Stimulated activated CD4-positive, alpha-beta T cell treated with anti-CD3 and anti-CD28 coated beads, Interleukin-12 subunit alpha, Interleukin-12 subunit beta, amount 100 ng/mL, for 24 hours (primary cell): ENCODE measurements at places on chromosomes 3 and 15.

DNA sequence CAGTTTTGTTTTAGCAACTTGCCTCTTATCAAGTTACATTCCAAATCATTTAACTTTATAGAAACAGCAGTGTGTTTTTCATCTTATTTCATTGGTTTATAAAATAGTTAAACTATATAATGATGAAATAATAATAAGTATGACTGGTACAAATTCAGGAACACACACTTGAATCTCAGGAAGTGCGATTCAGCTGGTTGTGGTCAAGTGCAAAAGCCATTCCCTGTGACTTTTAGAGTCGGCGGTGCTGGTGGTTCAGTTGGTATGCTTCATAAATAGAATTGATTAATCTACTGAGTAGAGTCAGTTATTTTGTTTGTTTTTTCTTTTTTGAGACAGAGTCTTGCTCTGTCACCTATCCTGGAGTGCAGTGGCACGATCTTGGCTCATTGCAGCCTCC is 22.7 kb downstream of the SACM1L start:
- DNase-seq = no peak

DNA sequence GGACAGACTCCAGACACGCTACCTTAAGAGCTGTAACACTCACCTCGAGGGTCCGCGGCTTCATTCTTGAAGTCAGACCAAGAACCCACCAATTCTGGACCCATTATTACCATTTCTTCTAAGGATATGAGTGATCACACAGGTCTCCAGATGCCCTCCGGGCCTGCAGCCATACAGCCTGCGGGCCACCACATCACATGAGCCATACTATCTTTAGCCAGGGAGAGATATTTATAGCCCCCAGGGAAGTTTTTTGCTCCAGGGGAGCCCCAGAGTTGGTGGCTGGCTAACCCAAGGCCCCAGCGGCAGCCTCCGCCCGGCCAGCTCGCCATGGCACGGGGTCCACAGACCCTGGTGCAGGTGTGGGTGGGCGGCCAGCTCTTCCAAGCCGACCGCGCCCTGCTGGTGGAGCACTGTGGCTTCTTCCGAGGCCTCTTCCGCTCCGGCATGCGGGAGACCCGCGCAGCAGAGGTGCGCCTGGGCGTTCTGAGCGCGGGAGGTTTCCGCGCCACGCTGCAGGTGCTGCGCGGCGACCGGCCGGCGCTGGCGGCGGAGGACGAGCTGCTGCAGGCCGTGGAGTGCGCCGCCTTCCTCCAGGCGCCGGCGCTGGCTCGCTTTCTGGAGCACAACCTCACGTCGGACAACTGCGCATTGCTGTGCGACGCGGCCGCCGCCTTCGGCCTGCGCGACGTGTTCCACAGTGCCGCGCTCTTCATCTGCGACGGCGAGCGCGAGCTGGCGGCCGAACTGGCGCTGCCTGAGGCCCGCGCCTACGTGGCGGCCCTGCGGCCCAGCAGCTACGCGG is at the start of gene KBTBD13:
KBTBD13 (plus strand) TSS at position 261 of the 805 bp plus-strand sequence; CDS start at position 331, 70 bp downstream.
- DNase-seq = no peak

GRCh38 chr3:123258811-123259420 is 57.2 kb downstream of the SEC22A start:
- no peak for DNase-seq

GRCh38 chr15:58019503-58020376 is 45.8 kb downstream of the ALDH1A2 start:
- DNase-seq = no peak

- no peak for DNase-seq
These were observed 92.7 kb upstream of the BLM start for GRCh38 chr15:90624278-90624981.

DNA sequence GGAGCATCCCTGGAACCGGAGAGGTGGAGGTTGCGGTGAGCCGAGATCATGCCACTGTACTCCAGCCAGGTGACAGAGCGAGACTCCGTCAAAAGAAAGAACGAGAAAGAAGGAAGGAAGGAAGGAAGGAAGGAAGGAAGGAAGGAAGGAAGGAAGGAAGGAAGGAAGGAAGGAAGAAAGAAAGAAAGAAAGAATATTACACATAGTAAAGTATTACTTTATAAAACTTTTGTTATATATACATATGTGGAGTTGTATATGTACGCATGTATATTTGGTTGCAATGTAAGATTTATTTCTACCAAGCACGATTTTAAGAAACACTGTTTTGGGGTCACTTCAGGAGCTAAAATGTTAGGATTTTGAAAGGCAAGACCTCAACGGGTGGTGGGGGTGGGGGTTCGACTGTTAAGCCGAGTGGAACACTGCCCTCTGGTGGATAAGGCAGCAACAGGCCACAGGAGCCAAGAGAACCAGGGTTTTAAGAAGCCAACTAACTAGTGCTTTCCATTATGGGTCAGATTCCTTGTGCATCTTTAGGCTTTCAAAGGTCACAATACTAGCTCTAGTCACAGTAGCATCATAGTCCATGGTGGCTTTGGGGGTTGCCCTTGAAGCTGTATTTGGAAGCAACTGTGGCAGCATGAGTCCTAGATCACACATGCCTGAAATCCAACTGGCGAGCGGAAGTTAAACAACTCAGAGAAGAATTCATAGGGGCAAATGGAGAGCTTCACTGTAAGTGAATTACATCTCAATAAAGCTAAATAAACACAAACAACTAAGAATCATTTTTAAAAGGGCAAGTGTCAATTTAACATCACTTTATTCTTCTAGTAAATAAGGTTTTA is 22.5 kb downstream of the GLB1 start:
- peak; percentile 57 for DNase-seq

DNA sequence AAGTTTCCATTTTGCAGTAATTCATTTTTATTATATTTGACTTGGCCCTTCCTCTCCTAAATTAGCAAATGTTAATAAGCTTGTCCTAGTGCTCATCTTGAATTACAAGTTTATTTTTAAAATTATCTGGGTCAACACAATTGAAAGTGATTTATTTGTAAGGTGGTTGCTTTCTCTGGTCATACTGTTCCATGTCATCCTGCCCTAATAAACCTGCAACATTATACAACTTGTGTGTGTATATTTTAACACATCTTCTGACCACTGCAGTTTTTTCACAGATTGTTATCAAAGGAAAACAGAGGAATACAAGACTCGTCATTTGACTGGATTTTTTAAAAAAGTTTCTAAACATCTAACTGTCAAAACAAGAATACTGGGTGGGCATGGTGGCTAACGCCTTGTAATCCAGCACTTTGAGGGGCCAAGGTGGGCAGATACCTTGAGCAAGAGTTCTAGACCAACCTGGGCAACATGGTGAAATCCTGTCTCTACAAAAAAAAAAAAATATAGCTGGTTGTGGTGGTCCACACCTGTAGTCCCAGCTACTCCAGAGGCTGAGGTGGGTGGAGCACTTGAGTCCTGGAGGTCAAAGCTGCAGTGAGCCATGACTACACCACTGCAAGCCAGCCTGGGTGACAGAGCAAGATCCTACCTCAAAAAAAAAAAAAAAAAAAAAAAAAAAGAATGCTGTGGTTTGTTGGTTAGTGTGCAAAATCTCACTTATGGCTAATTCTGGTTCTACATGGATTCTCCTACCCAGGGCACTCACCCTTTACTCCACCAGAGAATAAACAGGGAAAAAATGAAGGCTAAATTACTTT is 5.0 kb upstream of the LRRFIP2 start:
- no peak for DNase-seq

- no peak for DNase-seq
These were observed 42.9 kb downstream of the FGD5 start for GRCh38 chr3:14861446-14862302.

- DNase-seq = no peak
These were observed 259.2 kb downstream of the CPNE4 start for GRCh38 chr3:131775650-131776049.

GRCh38 chr3:196712514-196713413 is 587 bp downstream of the PIGX start:
- DNase-seq = peak; percentile 55

DNA sequence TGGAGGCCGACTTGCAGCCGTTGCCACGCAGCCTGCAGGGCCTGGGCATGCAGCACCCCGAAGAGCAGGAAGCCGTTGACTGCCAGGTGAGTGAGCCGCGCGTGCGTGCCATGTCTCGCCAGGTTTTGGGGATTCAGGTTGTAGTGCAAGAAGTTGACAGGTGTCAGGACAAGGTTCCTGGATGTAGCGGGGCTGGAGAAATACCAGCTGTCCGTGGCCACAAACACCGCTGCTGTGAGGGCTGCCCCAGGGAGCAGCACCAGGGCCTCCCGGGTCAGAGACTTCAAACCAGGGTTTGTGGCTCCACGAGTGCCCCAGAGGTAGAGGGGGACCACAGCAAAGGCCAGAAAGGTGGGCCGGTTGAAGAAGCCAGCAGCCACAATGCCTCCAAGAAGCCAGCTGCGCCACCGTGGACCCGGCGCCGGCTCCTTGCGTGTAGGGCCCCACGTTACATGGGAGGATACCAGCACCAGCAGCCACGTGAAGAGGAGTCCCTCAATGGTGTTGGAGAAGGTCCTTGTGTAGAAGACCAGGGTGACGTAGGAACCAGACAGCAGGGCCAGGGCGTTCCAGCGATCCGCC is 5.6 kb upstream of the NCBP2 start:
- DNase-seq = no peak

DNA sequence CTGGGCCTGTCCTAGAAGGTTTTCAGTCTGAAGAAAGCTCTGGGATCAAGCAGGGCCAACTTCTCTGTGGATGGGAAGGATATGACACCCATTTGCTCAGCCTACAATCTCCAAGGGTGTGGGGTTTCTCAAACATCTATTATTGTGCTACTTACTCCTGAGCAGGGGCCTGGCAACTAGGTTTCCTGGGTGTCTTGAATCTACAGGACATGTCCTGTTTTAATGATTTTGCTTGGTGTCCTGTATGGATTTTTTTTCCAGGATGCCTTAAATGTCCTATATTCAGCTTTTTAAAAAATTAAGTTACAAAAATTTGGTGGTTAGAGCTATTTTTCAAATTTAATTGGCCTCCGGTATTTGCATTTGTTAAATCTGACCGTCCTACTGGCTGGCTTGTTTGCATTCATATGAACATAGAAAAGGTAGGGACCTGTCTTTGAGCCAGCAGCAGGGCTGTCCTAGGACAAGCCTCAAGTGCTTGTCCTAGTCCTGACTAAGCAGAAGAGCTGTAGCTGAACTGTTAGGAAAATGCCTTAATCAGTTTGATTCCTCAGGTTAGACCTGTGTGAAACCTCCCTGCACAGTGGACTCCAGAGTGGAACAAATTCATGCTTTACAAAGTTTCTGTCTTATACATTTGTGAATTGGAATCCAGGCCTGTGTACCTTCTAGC is 40.0 kb upstream of the LMOD3 start:
- DNase-seq = no peak

GRCh38 chr3:49813497-49814174 is at the start of gene UBA7:
TSS of gene UBA7 (minus strand) at chr3:49813953. CDS start at chr3:49813787, 166 bp downstream.
- no peak for DNase-seq

GRCh38 chr15:92877000-92877399 is 23.1 kb upstream of the CHD2 start:
- no peak for DNase-seq

DNA sequence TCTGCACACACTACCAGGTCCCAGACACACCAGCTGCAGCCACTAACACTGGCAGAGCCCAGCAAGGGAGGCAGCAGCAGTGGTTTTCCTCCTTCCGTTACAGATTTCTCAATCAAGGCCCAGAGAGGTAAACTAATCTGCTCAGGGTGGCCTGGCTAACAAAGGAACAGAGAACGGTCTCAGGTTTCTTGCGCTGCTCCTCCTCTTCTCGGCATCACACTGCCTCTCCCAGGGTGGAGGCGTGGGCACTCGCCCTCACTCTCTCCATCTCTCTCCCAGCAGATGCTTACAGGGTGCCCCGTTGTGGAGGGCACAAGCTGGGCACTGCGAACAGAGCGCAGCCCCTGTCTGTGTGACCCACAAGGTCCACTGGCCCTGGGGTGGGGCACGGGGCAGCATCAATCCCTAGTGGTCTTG is 228.7 kb downstream of the VPS13C start:
- DNase-seq = no peak

- DNase-seq = no peak
These were observed 151.6 kb downstream of the ADAMTS9 start for GRCh38 chr3:64536166-64536565.

DNA sequence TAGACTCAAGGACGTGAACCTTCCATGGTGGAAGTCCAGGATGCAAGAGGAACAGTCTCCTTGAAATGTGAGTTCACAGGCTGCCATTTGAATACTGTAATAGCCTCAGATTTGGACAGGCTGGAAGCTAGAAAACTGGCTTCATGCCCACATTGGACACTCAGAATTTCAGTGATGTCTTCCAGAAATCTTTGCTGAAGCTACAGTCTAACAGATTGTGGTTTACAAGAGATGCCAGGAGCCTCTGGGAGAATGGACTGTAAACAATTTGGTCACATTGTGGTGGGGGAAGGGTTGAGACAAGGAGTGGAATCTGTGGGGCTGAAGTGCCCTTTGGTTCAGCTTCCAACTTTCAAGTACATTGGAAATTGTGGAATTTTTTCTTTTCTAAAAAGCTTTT is 252.0 kb upstream of the PROK2 start:
- no peak for DNase-seq

- no peak for DNase-seq
These were observed 48.5 kb downstream of the MAGEF1 start for GRCh38 chr3:184663356-184663755.

DNA sequence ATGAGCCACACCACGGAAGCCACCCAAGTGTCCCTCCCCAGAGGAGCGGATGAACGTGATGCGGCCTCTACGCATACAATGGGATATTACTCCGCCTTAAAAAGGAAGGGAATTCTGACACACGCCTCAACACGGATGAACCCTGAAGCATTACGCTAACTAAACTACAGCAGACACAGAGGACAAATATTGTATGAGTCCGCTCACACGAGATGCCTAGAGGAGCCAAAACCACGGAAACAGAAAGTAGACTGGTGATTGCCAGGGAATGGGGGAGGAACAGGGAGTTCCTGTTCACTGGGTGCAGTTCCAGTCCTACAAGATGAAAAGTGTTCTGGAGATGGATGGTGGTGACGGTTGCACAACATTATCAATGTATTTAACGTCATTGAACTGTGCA is 32.7 kb downstream of the SRGAP3 start:
- no peak for DNase-seq

DNA sequence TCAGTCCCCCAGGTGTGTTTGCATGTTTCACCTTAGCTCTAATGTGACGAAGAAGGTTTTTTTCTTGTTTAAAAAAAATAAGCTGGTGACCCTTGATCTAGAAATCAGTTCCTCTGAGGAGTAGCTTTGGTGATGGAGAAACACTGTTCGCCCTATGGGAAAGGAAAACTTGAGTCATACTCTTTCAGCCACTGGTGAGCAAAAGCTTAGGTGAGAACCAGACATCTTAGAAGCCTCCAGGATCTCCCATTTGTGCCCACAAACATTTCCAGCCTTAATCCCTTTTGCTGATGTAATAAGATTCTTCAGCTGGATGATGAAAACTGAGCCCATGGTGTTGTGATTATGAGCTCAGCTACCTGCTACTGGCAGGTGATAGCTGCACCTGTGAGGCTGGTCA is 37.8 kb downstream of the SLC27A2 start:
- no peak for DNase-seq

GRCh38 chr3:146640955-146641867 is 36.1 kb upstream of the PLSCR5 start:
- DNase-seq = no peak

- DNase-seq = no peak
These were observed 477.4 kb downstream of the NAALADL2 start for GRCh38 chr3:175336406-175337133.
